Inflammatory macrophage treated with lipopolysaccharide for 1 hour (primary cell): ENCODE measurements at places on chromosomes 16 and 17.

GRCh38 chr17:28907709-28908475 lies 5.0 kb upstream of the DHRS13 start:
- no peak for DNase-seq

GRCh38 chr17:41976142-41976768 lies 9.7 kb downstream of the CNP start:
- no peak for DNase-seq

GRCh38 chr17:61260071-61260797 lies 139.4 kb upstream of the TBX2 start:
- DNase-seq: no peak

GRCh38 chr17:70181866-70182265 lies 12.5 kb downstream of the KCNJ2 start:
- no peak for DNase-seq

- DNase-seq: no peak
These were observed at the start of gene TBKBP1 for GRCh38 chr17:47693731-47694580. Gene TBKBP1 (plus strand): TSS chr17:47694161. CDS start chr17:47696113, 1,952 bp downstream.

DNA sequence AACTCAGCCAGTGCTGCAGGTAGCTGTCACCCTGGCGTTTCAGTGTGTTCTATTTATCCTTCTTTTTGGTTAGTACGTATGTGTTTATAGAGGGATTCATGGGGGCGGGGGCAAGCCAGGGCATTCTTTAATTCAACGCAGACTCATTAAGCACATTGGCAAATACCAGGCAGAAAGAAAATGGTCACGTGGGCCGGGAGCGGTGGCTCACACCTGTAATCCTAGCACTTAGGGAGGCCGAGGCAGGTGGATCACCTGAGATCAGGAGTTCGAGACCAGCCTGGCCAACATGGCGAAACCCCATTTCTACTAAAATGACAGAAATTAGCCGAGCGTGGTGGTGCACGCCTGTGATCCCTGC lies 69.1 kb downstream of the HAPSTR1 start:
- no peak for DNase-seq

GRCh38 chr16:64133366-64133765 lies 988.5 kb downstream of the CDH11 start:
- no peak for DNase-seq

GRCh38 chr17:6096201-6097004 lies 26.2 kb downstream of the WSCD1 start:
- DNase-seq: no peak

GRCh38 chr17:44363613-44364159 lies at the start of gene FAM171A2:
Gene FAM171A2 (minus strand): TSS chr17:44363853. CDS start chr17:44363714, 139 bp downstream.
- DNase-seq: no peak

DNA sequence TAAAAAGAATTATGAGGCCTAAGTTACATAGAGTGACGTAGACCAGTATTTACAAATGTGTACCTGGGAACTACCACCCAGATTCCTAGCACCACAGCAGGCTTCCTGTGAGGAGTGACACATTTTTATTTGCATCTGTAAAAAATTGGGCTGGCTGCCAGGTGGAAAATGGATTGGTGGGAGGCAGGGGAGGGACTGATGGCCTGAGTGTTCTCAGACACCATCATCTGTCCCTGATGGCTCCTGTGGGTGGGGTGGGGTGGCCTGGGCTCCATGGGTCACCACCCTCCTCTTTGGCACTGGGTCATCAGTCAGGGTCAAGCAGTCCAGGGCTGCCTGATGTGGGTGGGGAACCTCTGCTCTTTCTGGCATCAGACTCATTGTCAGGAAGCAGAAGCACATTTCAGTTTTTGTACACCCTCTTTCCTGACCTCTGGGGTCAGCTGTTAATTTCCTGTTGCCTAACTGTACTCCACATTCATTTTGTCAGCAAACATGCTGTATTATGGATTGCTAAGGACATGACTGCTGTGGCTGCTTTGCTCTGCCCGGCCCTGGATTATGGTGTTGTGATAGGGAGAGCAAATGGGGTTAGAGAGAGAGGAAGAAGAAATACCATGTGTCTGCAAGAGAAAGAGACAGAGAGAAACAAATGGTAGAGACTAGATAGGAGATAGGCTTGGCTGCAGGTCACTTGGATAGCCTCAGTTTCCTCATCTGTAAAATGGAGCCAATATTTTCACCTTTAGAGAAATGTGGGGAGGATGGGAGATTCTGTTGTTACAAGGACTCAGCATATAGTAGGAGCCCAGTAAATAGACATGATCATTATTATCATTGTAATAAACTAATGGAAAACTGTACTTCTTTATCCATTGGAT lies 11.6 kb upstream of the MFAP4 start:
- peak; percentile 85 for DNase-seq

GRCh38 chr17:3723188-3723555 lies 531 bp upstream of the HASPIN start:
- no peak for DNase-seq

GRCh38 chr16:47826070-47826469 lies 329.7 kb downstream of the ABCC12 start:
- DNase-seq: no peak

- DNase-seq: peak; percentile 41
These were observed 57.0 kb downstream of the ABR start for GRCh38 chr17:1122533-1123392.

GRCh38 chr16:4303973-4304372 lies 11.9 kb upstream of the GLIS2 start:
- DNase-seq: no peak

- no peak for DNase-seq
These were observed 121.1 kb downstream of the SOCS1 start for GRCh38 chr16:11134722-11135463.

- DNase-seq: no peak
These were observed 46.4 kb downstream of the MYH11 start for GRCh38 chr16:15810411-15810810.

DNA sequence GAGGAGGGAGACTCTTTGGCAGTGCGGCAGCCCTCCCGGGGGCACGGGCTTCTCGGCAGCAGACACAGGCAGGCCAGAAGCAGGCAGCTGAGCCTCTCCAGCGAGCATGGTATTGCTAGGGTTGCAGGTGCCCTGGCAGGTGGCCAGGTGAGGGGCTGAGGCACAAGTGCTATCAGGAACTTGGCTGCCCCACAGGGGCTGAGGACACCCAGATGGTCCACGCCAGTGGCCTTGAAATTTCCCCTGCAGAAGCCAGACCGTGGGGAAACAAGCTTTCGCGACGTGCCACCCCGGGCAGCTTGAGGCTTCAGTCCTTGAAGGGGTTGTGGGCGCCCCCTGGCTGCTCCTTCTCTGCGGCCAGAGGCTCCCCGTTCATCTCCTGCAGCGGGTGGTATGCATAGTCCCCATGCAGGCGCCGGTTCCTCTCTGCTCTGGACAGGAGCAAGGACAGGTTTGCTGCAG lies 8.5 kb downstream of the NAGPA start:
- DNase-seq: no peak

DNA sequence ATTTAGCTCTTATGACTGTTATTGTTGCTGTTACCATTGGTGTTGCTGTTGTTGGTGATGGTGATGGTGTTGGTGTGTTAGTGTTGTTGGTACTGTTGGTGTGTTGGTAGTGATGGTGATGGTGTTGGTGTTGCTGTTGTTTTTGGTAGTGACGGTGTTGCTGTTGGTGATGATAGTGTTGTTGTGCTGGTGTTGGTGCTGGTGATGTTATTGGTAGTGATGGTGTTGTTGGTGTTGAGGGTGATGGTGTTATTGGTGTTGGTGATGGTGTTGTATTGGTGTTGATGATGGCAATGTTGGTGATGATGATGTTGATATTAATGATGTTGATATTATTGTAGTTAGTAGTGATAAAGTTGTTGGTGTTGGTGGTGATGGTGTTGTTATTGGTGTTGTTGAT lies 285.7 kb upstream of the FOXF1 start:
- no peak for DNase-seq

DNA sequence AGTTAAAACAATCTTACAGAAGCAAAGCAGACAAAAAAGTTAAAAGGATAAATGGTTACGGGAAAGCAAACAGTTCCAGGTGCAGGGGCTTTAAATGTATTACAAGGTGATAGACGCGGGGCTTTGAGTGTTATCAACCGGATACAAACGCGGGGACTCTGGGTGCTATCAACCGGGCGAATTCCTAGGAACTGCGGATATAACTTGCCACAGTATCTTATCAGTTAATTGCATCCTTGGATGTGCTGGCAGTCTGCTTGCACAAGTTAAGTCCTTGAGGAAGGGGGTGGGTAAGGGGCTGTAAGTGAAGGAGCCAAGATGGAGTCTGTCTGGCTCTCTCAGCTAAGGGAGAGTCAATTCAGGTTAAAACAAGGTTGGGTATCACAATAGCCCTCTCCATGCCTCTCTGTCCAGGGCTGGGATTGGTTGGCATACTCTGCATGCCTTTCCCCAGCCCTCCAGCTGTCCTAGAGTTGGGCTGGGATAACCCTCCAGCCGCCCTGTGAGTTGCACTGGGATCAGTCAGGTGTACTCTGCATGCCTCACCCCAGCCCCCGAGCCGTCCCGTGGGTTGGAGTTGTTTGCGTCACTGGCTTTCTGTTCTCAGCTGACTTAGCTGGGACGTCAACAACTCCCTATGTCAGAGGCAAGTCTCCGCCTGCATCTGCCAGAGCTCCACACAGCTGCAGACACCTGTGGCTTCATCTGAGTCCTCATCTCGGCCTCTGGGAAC lies 40.9 kb downstream of the TMEM235 start:
- DNase-seq: peak; percentile 30
